T-helper 2 cell (primary cell): ENCODE measurements at places on chromosomes 16 and 17.

DNA sequence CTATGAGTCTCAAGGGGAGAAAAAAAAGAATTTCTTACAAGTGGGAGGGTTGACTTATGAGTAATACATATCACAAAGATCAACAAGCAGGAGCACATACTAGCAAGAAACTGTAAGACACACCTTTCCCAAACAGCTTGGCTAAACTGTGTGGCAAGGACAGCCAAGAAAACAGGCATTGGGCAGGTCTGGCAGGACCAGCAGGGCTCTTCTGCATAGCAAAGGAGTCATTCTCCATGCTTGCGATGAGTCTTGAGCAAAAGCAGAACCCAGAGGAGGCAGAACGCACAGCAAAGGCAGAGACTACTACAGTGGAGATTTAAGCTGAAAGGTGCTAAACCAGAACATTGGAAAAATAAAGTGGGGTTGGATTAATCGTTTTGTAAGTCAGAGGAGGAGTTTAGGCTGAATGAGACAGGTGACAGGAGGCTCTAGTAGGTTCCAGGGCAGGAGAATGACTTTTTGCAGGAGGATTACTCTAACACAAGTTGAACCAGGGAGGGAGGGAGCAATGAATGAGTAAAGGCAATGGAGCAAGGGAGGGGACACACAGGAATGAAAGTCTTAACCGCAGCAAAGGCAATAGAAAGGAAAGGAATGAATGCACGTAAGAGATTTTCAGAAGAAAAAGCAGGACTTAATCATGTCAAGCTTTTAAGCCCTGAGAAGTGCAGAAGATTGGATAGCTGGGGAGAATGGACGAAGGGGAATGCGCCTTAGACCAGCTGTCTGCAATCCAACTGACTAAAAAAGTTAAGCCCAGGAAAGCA is 2.7 kb downstream of the N4BP1 start:
- no peak for DNase-seq

DNA sequence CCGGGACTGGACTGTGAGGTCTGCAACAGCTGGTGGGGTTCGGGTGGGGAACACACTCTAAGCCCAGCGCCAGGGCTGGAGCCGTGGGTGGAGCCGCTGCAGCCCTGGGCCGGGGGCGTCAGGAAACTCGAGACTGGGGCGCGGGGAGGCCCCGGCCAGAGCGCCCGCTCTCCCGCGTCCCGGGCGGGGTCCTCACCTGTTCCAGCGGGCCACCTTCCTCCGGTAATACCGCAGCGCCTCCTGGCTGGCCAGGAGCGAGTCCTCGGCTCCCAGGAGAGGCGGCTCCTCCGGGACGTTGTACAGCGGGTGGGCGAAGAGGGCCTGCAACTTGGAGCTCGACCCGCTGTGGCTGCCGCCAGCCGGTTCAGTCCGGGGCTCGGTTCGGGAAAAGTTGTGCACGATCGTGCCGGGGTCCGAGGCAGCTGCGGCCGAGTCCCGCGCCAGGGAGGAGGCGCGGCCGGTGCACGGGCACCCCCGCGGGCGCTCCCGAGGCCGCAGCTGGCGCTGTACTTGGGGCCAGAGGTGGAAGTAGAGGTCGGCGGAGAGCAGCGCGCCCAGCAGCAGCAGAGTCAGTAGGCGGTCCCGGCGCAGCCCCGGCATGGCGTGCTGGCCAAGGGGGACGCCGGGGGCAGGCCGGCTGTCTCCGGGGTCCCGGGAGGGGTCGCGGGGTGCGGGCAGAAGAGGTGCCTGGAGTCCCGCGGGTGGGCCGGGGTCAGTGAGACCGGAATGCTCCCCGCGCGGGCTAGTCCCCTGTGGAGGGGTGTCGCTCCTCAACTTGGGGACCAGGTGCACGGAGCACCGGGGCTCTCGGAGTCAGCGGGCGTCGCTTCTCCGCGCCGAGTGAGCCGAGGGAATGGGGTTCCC is 868 bp downstream of the FAM20A start:
- peak; percentile 9 for DNase-seq

- DNase-seq = peak; percentile 55
Measured at GRCh38 chr16:27374221-27374803, 27.7 kb upstream of the IL21R start.

GRCh38 chr16:83615141-83615952 is 192.4 kb upstream of the HSBP1 start:
- no peak for DNase-seq

DNA sequence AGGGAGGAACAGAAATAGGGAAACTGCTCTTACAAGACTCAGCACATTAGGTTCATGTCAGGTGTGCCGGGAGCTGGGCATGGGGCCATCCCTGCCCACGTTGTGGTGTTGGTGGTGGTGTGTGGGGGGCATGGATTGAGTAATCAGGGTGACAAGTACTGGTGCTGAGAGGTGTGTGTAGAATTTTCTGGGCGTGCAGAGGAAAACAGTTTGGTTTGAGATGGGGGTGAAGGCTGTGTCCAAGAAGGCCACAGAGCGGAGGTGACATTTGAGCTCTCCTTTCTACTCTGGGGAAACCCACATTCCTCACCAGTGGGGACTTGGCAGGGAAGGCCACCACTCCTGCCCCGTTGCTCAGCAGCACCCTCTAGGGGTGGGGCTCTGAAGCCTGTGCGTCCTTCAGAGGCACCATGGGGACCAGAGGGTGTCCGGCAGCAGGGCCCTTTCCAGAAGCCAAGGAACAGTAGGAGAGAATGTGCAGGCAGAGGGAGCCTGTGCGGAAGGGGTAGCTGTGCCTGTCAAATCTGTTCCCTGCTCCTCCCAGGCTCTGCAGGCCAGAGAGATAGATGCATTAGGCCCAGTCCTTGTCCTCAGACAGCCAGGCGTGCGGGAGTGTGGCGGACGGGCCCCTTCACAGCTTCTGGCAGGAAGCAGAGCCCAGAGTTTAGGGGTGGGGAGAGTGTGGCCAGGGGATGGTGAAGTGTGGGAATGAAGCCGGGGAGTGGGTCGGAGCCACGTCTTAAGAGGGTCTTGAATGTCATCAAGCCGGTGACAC is 48.7 kb upstream of the GSE1 start:
- DNase-seq = peak; percentile 35

GRCh38 chr16:77652399-77652798 is 69.9 kb upstream of the NUDT7 start:
- DNase-seq = no peak

DNA sequence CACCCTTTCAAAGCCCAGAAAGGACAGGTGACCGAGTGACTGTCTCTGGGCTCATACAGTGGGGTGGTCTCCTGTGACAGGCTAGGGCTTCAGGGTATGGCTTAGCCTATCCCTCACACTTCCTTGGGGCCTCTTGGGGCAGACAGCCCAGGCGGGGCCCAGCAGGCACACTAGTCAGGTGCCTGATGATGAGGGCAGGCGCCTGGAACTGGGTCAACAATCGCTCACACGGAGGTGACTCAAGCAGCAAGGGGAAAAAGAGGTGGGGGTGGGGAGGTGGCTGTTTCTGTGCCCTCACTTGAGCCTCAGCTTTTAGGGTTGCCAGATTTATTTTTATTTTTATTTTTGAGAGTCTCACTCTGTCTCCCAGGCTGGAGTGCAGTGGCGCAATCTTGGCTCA is 6.4 kb upstream of the GRN start:
- no peak for DNase-seq

- DNase-seq = no peak
Measured at GRCh38 chr17:63961355-63962212, 11.1 kb downstream of the SCN4A start.

GRCh38 chr16:78742501-78743283 is 643.2 kb downstream of the WWOX start:
- DNase-seq = peak; percentile 95

GRCh38 chr17:58756246-58757161 is 850 bp downstream of the PPM1E start:
- no peak for DNase-seq

DNA sequence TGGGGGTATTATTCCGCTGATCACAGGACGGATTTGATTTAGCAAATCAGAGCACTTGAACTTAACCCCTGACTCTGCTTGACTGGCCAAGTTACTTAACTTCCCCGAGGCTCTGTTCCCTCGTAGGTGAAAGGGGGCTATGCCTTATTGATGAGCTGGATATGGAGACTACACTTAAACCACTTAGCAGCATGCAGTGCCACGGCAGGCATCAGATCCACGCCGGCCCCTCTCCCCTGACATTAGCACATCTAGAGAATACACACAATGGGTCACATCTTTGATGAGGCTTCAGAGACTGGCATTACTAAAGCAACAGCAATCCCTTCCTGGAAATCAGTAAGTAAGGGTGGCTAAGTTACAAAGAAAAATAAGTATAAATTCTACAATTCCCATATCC is 71.0 kb downstream of the ABCC12 start:
- DNase-seq = no peak

DNA sequence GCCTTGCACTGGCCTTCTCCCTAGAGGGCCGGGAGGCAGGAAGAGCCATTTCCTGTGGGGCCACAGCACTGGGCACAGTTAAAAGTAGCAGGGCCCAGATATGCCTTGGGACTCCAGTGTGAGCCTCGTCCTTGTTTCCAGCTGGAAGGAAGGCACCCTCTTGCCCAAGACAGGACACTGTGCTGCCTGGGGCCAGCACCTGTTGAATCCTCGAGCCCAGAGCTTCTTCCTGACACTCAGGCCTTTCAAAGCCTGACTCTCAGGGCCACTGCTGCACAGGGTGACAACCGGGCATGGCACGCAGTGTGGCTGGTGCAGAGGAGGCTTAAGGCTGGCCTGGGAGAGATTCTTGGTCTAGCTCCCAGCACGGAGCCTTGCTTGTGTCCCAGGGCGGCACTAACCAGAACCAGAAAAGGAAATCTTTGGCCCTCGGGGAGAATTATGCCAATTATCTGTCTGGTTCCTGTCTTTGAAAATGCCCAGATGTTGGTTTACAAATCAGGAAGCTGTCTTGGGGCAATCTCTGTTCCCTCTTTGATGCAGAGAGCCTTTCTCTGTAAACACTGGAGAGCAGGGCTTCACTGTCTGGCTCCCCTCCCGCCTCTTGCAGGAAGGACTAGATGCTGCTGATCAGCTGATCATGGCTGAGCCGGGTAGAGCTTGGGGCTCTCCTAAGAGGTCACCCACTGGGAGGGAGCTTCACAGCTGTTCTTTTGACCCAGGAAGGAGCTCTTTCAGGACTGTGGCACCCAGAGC is 11.1 kb downstream of the LDHD start:
- no peak for DNase-seq

DNA sequence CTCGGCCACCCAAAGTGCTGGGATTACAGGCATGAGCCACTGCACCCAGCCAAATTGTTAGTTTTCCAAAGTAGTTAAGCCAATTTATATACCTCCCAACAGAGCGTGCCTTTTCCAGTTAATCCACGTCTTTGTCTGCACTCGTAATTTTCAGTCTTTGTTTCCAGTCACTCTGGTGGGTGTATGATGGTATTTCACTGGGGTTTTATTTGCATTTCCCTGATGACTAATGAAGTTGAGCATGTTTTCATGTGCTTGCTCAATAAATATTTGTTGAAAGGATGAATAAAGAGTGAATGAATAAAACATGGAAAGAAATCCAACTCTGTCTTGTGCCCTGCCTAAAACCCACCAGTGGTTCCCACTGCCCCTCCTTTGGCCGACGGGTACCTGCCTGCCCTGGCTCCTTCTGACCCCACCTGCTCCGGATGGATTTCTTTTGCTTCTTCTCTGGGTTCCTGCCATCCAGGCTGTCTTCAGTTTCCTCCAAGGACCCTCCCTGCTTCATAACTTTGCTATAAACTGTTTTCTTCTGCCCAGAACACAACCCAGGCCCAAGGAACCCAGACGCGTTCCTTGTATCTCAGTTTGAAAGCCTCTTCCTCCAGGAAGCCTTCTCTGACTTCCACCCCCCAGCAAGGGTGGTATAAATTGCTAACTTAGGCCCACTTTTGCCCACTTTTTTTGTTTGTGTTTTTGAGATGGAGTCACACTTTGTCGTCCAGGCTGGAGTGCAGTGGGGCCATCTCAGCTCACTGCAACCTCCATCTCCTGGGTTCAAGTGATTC is 3.0 kb upstream of the ABCC1 start:
- no peak for DNase-seq

DNA sequence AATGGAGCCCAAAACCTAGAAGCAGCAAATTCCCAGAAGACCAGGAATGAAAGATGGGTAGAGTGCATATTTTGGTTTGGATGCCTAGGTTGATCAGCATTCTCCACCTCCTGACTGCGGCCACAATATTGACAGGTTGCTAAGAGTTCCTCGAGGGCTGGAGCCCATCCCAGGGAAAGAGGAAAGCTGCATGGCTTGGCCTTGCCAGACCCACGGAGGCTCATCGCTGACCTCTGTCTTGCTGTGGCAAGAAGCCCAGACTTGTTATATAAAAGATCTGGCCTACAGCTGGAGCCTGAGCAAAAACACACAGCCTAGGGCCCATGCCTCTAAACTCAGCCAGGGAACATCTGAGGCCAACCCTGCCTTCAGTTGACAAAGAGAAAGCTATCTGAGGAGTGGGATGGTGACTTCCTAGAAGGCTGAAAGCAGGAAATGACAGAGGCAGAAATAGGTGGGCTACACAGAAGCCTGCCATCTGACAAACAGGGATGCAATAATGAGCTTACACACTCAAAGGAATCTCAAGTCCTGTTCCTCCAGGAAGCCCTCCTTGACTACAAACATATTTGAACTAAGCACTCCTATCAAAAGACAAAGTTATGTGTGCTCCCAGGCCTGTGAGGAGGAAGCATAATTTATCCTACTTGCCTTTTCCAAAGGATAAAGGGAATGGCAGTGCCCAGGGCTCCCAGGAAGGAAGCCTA is 22.5 kb upstream of the SLC35B1 start:
- no peak for DNase-seq

DNA sequence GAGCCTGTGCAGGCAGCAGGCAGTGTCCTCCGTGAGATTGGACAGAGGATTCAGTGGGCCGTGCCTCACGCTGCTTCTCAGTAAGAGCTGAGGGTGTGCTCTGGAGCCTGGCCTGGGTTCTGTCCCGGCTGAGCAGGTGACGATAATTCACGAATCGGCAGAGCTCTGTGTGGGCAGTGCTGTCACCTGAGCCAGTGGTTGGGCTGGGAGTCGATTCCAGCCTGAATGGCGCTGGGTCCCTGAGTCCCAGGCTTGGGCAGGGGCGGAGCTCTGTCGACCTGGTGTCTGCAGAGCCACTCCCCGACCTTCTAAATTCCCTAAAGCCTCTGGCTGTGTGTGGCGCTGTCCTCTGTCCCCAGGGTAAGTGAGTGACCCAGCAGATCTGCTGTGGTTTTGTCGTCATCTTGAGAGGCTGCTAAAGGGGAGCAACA is 8.4 kb downstream of the ACSF3 start:
- DNase-seq = no peak

GRCh38 chr17:76248013-76248782 is 7.9 kb upstream of the RNF157 start:
- DNase-seq = no peak

DNA sequence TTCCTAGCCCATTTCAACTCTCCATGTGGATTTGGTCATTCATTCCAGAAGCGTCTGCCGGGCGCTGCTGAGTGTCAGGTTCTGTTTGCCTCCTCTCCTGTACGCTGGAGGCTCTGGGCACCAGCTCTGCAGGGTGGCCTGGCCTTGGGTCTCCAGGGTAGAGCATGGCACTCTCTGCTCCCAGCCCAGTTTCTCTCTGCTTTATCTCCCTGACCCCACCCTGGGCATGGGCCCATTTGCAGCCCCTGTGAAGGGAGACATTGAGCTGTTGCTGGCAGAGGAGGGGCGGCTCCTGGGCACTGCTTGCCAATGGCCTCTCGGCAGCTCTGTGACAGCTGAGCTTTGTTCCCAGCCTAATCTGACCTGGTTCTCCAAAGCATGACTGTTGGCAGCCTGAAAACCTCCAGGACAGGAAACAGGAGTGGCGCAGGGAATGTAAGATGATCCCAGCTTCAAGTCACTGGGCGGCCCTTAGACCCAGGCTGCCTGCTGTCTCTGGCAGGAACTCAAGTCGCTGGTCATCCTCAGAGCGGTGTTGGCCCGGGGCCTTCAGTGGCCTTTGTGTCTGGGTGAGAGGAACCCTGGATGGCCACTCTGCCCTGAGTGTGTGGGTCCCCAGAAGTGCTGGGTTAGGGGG is 146.8 kb downstream of the SEC14L1 start:
- DNase-seq = no peak
